Central memory CD4-positive, alpha-beta T cell (primary cell): ENCODE measurements at places on chromosomes 3 and 15.

DNA sequence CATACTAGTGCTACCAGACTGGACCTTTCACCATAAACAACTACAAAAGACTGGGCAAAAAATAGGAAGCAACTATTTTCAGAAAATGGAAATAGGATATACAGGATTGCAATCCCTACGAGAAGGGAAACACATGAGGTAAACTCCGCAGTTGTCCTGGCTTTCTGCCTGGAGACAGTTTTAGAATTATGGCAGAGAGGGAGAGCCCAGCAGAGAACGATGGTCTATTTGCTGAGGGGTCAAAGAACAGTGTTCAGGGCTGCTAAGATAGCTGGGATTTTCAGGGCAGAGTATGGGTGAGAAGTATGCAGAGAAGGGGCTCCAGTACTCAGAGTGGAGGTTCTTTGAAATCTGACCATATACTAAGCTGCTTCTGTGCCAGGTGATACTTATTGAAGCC lies 163.4 kb downstream of the CHDH start:
- no peak for DNase-seq

DNA sequence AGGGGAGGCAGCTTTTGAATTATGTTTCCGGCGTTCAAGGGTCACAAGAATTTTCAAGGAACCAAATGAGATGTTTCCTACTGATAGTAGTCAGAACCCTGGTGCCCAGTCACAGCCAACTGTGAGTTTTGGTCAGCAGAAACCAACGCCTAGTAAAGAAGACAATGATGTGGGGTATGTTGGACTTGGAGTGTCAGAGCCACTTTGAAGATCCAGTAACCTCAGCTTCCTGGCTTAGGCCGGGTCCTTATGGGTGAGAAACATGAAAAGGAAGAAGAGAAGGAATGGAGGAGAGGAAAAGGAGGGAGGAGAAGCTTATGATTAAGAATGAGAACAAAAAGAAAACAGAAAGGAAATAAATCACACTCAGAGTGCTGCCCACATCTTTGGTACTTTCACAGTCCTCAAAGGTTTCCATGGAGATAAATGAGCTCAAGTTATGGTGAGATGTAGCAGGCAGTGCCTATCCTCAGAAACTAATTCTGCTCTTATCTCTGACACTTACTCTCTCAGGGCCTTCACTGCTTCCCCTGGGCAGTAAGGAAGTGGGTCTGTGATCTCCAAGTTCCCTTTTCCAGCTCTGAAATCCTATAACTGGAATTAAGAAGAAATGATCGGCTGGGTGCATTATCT lies 2.0 kb upstream of the MCF2L2 start:
- peak; percentile 18 for DNase-seq

GRCh38 chr3:55968331-55968730 lies 481.2 kb upstream of the WNT5A start:
- DNase-seq = no peak

DNA sequence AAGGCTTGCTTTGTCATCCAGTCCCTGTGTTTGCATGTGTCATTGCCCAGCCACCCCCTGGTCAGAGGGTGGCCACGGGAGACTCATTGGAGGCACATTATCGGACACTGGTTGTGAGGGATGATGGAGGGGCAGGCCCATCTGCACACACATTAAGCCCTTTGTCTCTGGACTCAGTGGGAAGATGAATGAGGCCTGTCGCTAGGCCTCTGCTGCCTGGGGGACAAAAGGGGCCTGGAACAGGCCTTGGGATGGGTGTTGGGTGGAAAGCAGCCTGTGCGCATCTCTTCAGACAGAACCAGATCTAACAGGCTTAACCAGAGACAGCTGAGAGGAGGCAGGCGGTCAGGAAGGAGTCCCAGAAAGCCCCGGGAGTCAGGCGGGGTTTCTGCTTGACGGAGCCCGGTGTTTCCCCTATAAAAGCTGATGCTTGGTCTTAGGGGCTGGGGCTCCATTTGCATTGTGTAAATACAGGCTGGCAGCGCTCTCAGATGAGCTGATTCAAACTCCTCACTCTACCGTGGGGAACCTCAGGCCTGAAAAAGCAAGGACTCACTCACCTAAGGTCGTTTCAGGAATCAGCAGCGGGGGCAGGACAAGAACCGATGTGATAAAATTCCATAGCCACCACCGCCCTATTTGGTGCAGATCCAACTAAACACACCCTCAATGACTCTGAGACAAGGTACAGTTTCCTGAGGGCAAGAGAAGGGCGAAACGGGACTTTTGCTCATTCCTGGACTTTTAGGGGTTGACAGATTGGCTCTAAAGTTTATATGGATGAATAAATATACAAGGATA lies 17.1 kb upstream of the SKIC8 start:
- DNase-seq = no peak

DNA sequence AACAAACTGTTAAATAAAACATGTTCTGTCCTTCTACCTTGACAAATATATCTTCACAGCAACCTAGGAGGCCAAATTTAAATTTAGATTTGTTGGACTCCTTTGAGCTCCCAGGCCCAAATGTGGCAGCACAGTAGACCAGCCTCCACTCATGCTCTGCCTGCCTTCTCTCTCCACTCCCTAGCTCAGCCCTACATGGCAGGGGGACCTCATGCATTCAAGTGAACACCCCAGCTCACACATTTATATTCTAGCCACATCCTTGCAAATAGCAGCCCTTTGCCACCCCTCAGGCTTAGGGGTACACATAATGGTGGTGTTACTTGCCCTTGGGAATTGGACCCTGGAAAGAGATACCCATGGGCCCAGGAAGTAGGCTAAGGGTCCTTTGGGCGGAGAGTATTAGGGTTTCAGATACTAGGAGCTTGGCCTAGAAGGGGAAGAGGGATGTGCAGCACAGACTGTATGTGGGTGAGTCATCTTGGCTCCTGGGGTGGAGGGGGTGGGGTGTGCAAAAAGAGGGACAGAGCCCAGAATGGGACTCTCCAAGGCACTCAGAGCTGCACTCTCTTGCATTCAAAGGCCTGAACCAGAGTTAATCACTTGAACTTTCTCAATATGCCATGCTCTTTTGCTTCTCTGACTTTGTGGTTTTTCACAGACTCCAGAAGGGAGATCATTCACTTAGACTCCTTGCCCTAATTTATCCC lies 268.4 kb upstream of the ROPN1 start:
- DNase-seq = no peak

DNA sequence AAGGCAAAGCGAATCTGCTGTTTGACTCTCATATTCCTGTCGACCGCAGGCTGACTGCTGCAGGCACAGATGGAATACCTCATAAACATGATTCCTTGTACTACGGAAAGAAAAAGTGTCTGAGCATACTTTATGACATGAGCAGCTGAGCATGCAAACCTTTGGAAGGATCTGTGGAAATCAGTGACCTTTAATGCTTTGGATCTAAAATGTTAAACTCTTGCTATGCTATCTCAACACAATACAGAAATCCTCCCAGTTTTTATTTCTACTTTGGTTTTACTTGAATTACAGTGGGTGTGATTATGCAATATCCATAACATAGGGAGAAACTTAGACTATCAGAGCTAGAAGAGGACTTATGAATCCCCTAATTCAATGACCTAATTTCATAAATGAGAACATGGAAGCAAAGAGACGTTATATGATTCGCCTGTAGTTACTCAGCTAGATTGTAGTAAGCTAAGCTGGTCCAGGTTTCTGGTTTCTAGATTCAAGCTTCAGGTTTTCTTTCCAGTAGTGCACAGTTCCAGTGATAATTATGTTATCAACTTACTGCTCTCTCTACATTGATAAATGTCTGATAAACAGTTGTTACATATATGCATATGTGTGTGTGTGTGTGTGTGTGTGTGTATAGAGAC lies 127.6 kb upstream of the GBE1 start:
- no peak for DNase-seq

GRCh38 chr15:90674476-90674875 lies 42.7 kb upstream of the BLM start:
- DNase-seq = no peak

DNA sequence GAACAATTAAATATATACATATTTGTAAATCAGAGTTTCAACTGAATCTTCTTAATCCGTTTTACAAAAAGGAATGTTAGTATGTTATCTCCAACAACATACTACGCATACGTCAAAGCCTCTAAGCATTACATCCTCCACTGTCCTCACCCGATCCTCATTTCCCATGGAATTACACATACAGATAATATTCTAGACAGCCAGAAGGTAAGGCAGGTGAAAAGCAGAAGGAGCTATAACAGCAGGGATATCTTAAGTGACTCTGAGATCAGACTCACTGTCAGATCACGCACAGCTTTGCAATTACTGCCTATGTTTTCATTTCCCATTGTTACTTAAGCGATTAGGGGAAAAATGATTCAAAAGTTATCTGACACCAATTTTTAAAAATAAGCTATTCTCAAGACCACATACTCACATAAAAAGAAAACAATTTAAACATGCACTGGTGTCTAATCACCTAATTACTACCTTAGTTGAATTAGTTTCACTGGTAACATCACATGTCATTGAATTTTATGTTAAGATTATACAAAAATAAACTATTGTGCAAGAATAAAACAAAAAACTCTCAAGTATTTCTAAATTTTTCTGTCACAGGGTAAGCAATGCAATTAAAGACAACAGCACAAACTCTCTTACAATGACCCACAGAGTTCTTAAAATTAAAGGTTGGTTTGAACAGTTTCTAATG lies 92.8 kb downstream of the TBL1XR1 start:
- DNase-seq = no peak

DNA sequence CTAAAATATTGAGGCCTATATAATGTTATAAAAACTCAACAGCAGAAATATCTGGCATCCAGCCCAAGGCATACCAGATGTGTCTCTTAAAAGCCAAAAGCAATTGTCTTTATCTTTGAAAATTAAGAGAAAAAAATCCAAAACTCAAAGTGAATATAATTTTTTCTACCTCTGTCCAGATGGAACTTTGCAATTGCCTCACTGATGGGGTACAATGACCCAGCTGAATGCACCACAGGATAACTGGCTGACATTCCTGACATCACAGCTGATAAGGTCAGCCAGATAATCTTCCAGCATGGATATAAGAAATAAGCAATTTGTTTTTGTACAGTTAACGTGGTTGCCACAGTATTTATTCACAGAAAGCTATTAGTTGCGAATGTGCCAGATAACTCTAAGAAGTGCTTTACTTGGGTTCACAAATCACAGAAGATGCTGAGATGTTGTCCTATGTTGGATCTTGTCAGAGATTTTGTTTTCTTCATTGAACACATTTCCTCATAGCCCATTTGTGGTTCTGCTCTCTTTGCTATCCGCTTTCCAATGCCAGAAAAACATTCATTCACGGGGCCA lies 566.9 kb upstream of the CCDC54 start:
- DNase-seq = no peak

DNA sequence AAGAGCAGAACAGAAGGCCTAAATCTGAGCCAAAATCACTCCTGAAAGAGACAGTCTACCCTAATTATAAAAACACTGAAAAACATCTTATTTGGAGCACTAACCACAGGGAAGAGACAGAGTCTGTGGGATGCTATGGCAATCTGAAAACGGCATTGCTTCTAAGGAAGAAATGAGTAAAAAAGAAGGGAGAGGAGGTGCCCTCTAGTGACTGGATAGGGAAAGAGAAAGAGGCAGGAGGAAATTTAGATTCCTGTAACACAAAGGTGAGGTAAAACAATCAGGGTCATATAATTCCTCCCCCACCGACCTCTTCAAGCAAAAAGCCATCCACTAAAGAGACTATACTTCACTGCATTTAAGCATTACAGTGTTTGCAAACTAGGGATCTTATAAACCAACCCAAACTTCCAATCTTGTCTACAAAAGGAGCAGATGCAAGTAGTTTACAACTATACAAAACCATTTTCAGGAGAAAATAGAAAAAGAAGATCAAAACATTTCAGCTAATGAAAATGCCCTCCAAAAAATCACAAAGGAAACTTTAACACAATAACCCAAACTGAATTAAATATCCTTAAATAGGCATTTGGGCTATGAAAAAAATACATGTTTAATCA lies 32.6 kb downstream of the HACD2 start:
- no peak for DNase-seq

GRCh38 chr15:52689562-52689961 lies 10.4 kb upstream of the ATOSA start:
- no peak for DNase-seq

DNA sequence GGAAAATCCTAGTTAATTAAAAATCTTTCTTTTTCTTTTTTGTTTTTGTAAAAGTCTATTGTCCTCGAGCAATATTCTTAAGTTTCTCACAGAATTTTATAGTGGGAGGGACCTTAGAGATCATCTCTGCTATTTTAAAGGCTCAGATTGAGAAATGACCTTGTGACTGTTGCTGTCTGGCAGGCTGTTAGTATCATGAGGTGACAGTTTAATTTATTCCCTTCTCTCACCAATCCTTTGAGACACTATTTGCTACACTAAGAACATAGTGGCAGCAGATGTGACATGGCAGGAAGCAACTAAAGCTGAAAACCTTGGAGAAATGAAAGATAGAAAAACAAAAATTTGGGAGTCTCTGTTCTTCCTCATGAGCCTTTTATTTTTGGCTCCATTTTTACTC lies 24.9 kb downstream of the APPL1 start:
- no peak for DNase-seq

- DNase-seq = no peak
Measured at GRCh38 chr3:79415356-79415755, 352.4 kb downstream of the ROBO1 start.

DNA sequence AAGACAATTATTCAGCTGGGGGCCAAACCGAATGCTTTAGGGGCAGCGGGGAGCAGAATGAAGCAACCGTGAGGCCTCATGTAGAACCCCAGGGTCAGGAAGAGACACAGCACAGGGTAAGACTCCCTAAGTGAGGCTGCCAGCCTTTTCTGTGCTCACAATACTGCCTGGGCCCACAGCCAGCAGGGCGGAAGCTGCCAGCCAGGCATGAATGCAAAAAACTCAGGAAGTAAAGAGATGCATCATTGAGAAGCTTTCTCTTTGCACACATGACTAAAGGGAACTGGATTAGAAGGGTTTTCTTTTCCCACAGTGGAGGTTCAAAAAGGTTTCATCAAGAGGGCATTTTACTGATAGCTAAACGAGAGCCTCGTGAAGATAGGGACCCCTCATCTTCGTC lies 33.3 kb downstream of the CA12 start:
- no peak for DNase-seq

GRCh38 chr3:38101811-38102443 lies 35.0 kb downstream of the ACAA1 start:
- DNase-seq = no peak

DNA sequence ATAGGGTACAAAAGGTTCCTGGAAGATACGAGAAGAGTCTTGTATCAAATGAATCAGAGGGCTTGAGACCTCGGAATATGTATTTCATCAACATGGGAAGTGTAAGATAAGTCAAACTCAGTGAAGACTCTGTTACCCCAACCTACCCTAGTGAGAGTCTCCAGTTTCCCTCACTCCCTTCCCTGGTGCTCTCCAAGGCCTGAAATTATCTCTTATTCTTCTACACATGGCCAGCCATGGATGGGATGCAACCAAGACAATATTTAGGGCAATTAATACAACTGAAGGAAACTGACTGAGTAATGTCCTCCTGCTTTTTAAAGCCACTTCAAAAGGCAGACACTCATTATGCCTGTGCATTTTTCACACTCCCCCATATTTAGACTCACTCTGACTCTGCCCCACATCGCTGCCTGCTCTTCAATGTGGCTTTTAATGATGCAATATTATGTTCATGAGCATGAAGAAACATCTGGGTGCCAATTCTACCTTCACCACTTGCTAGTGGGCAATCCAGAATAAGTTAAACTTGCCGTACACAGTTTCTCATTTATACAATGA lies 137.1 kb upstream of the THBS1 start:
- DNase-seq = no peak
